ENCODE measurements at places on chromosomes 13 and 19. TPM values are rescaled to one million over a fixed set of nuclear protein-coding genes. Genes with fewer than 3 reads are reported as not detected.

SERP2 gene
- 3.9 TPM for total RNA-seq

DIRAS1 gene
- total RNA-seq, result 2.3 TPM

CGB2 gene
- total RNA-seq, result not detected

TSPAN16 gene
- not detected for total RNA-seq

SRRM5 gene
- not detected for total RNA-seq

CDX2 gene
- total RNA-seq, result not detected

GJB6 gene
- total RNA-seq, result not detected

ANKRD24 gene
- 0.28 TPM for total RNA-seq

MICOS13 gene
- total RNA-seq, result 43.7 TPM

NAPSA gene
- not detected for total RNA-seq

EPN1 gene
- 91.3 TPM for total RNA-seq

OR7C1 gene
- total RNA-seq, result not detected

KIR2DL1 gene
- total RNA-seq, result not detected

PCDH20 gene
- total RNA-seq, result 10.6 TPM

HPN gene
- total RNA-seq, result 0.35 TPM
